Suprapubic skin (tissue), 4 donors: ENCODE measurements at places on chromosomes 2 and 18.

DNA sequence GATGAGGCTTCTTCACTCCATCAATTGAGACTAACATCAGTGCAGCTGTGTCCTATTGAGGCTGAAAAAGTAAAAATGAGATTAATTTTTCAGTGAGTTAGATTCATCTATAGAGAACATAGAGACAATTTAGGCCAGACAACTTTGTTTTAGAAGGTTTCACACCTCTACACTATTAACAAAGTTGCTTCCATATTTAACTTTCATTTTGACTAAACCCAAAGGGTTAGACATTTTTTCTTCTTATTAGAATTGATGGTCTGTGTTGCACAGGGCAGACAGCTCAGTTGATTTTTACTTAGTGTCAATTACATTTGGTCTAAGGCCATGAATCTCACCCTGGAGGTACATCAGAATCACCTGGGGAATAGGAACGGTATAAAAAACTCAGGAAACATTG lies 130.2 kb upstream of the NXPH2 start:
- no peak for DNase-seq

GRCh38 chr18:32257084-32257785 lies 67.4 kb downstream of the MEP1B start:
- no peak for DNase-seq

DNA sequence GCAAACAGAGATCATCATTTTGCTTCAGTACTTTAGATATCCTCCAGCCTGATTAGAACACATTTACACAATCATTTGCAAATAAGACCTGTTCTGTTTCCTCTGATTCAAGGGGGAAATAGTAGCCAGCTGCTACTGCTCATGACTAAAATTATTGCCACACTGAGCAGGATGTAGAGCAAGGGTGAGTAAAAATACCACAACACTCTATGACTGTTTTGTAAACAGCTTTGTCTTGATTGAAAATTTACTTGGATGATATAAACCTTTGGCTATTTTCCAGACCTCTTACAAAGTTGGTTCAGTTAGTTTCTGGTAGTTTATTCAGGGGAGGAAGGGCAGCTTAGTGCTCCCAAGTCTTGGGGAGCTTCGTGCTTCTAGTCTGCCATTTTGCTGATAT lies 286.4 kb upstream of the CNTNAP5 start:
- no peak for DNase-seq

DNA sequence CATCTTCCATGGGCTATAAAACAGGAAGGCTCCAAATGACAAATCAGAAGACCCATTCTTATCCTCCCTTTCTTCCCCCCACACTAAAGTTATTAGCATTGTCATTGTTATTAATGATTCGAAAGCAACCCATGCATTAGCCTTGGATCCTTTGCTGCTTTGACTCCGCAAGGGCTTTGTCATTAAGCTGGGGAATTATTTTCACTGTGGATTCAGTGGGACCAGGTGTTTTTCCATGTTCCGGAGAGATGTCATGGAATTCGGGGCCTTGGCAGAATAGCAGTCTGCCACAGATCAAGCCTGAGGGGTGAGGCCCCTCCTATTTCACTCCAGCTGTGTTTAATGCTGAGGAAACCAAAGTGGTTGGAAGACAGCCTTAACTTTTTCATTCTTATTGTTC lies 357.1 kb downstream of the EN1 start:
- DNase-seq, result no peak
